ENCODE measurements at places on chromosomes 16 and 17. TPM values are rescaled to one million over a fixed set of nuclear protein-coding genes. Genes with fewer than 3 reads are reported as not detected.

The CAMTA2 gene
- 53.8 TPM for total RNA-seq

DNA sequence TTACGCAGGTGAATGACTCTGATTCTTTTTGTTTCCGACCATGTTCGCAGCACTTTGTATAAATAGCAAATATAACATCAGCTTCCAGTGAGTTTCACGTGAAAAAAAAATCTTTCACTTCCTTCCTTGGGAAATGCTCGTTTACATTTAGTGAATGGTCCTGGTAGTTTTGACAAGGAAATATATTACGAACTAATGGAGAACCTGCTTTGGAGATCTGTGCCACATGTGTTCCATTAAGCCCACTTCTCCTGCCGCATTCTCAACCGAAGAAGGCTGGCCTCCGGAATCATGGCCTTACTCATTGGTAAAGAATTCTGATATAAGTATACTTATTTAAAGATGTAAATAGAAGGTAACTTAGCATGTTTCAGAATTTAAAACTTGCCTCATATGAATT is 3.6 kb downstream of the CRAMP1 start:
- no peak for DNase-seq

GRCh38 chr17:49467175-49467574 is 27.9 kb upstream of the NGFR start:
- DNase-seq: no peak

DNA sequence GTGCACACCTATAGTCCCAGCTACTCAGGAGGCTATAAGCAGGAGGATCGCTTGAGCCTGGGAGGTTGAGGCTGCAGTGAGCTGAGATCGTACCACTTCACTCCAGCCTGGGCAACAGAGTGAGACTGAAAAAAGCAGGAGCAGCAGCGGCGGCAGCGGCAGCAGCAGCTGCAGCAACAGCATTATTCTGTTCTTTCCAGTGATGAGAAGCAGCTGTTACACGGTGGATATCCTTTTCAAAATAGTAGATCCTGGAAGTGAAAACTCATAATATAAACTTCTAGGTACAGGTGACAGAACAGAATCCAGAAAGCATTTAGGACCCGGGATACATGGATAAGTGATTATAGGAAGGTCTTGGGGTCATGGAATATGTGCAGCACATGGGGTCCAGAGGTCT is 17.8 kb upstream of the HNF1B start:
- no peak for DNase-seq

DNA sequence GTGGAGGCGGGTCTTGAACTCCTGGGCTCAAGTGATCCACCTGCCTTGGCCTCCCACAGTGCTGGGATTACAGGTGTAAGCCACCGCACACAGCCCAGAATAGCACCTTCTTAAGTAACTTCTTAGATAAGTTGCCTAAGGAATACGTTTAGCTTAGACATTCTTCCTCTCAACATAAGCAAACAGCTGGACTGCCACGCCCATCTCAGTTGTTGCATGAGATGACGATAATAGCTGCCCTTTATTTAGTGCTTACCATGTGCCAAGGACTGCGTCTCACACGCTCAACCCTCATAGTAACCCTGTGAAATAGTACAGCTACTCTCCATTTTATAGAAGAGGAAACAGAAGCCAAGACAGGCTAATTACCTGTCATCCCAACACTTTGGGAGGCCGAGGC is 11.8 kb downstream of the HASPIN start:
- DNase-seq: no peak

DNA sequence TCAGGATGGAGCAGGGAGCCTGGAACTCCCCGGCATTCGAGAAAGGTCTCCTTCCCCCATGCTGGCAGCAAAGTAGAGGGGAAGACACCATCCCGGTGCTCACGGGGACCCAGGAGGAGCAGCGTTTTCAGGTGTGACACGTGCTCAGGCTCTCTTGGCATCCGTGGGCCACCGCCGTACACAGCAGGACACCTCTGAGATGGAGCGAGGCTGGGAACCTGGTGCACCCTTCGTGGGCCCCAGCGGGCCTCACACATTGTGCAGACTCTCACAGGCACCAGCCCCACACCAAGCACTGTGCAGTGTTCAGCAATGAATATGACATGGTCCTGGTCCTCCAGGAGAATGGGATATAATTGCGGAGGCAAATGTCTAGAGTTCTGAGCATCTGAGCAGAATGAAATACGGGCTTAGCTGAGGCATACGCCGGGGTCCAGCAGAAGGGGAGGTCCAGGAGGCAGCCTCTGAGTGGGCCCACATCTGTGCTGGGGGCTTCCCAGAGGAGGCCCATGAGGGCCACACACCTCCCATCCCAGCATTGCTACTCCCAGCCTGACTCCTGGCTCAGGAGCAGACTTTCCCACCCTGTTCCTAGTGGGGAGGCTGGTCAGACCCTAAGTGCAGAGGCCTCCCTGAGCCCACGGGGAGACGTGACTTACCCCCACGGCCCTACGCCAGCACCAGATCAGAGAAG is 72.6 kb downstream of the ABR start:
- DNase-seq: no peak

GRCh38 chr17:79789943-79790804 is 6.7 kb downstream of the CBX8 start:
- DNase-seq: no peak

The DDX52 gene
- total RNA-seq: 19.4 TPM

DNA sequence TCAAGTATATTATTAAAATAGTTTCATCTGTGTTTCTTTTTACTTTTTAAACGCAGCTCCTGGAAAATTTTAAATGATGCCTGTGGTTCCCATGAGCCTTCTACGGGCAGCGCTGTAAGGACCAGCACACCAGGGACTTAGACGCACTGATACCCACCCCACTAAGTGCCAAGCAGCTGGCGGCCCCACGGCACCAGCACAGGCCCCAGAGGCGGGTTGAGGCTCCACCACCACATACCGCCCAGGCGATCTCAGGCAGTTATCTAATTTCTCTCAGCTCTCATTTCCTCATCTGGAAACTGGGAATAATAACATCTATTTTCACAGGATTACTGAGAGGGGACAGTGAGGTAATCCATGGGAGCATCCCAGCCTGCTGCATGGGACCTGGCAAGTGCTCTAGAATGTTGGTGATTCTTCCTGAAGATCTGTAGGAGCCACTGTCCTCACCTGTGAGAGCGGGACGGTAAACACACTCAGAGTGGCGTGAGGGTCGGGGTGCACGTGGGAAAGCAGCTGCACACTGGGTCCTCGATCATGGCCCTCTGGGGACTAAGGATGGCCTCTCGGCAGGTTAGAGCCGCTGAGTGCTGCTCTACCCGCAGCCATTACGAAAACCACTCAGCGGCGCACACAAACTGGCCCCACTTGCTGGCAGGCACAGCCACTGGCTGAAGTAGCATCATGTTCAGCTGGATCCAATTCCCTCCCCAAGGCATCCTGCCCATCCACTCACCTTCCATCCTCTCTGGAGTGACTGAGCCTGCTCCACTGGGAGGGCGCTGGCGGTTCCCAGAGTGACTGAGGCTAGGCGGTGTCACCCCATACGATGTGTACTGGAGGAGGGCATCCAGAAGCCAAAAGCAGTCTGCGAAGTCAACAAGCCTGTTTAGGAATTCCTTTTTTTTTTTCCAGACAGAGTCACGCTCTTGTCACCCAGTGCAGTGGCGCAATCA is 17.6 kb upstream of the SLC38A8 start:
- DNase-seq: peak; percentile 81

DNA sequence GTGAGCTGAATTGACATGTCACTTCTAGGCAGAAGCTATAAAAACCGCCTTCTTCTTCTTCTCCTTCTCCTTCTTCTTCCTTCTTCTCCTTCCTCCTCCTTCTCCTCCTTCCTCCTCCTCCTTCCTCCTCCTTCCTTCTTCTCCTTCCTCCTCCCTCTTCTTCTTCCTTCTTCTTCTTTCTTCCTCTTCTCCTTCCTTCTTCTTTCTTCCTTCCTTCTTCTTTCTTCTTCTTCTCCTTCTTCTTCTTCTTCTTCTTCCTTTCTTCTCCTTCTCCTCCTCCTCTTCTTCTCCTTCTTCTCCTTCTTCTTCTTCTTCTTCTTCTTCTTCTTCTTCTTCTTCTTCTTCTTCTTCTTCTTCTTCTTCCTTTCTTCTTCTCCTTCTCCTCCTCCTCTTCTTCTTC is 4.8 kb upstream of the FBXL19 start:
- DNase-seq: no peak

GRCh38 chr16:57694725-57695679 is at the start of gene DRC7:
Gene DRC7, plus strand, starts transcription at chr16:57694806. Its CDS starts 3,144 bp downstream, at chr16:57697950.
- no peak for DNase-seq

The CA7 gene
- total RNA-seq: not detected

The BICDL2 gene
- total RNA-seq: not detected

GRCh38 chr17:7929158-7930023 is at the start of gene KCNAB3:
Gene KCNAB3, minus strand, starts transcription at chr17:7929856. Its CDS starts 421 bp downstream, at chr17:7929435.
- DNase-seq: peak; percentile 87

DNA sequence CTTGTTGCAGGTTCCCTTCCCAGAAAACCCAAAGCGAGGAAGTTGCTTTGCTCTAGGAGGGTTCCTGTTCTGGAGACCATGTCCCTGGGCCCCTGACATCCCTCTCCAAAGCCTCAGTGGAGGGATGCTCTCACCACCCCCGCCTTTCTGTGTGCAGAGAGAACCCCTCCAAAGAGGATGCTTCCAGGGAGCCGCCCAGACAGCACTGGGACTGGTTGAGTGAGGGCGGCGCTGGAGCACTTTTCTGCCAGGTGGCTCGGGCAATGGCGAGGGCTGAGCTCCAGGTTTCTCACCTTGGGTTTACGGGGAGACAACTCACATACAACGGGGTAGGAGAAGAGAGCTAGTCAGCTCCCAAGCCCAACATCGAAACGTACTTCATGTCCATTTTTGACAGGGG is 7.3 kb downstream of the EMC6 start:
- DNase-seq: no peak

DNA sequence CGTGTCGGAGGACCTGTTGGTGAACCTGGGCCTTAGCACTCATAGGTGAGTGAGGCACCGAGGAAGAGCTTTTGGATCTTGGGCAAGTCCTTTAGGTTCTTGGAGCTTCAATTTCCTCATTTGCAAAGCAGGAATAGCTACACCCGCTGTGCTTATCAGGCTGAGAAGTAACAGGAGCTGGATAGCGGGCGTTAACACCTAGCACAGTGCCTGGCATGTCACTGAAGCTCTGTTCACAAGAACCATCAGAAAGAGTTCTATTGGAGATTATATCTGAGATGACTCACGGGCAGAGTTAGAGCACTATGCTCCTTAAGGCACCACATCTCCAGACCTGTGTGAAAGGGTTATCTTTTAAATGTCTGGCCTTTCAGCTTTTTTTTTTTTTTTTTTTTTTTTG is 12.8 kb downstream of the MEOX1 start:
- no peak for DNase-seq

- DNase-seq: peak; percentile 20
Measured at GRCh38 chr16:31200821-31201568, 1.6 kb downstream of the PYCARD start.

DNA sequence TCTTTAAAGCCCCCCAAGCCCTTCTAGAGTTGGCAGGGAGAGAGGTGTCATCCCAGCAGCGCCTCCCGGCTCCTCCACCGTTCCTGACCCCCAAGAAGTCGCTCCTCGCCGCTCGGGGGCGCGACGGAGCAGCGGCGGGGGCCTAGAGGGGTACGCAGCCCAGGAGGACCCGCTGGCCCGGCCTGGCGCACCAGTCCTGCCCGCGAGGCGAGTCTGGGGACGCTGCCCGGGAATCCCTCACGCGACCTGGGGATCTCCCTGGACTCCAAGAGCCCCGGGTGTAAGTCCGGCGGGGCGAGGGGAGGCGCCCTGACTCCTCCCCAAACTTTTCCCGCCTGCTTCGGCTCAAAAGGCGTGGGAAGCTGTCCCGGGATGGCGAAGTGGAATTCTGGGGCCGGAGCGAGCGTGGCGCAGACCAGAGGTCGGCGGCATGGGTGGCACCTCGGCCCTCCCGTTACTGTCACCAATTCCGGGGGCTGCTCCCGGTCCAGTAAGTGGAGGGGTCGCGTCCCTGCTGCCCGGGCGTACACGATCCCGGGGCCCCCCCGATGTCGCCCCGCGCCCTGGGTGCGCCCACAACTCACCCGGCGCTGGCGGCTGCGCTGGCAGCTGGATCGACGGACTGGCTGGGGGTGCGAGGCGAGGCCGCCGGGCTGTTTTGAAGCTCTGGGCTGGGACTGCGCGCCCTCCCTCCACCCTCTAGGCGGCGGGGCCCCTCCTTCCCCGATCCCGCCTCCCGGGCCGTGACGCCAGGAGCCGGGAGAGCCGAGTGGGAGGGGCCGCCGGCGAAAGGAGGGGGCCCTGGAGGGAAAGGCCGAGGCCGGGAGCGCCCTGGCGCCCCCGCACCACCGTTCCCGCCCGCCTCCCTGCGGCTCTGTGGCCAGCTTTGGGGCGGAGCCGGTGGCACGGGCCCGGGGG is at the start of gene EMP2:
EMP2 (minus strand) TSS at position 634 of the 918 bp plus-strand sequence. CDS start 32,981 bp downstream, outside the sequence.
- peak; percentile 92 for DNase-seq

The CD300LF gene
- total RNA-seq: 2.8 TPM

- DNase-seq: no peak
Measured at GRCh38 chr16:72536723-72537435, 364.9 kb upstream of the PMFBP1 start.

DNA sequence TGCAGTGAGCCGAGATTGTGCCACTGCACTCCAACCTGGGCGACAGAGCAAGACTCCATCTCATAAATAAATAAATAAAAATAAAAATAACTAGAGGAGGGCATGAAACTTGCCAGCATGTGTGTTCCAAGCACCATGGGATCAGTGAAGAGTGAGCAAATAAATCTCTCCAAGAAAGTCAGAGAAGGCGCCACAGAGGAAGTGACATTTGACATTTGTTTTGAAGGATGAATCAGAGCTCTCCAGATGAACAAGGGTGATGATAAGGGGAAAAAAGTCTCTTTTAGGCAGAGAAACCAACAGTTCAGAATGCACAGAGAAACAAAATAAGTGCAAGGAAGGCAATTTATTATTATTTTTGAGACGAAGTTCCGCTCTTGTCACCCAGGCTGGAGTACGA is 50.3 kb downstream of the IST1 start:
- DNase-seq: no peak

- peak; percentile 76 for DNase-seq
Measured at GRCh38 chr17:1324201-1324771, 44.8 kb downstream of the TRARG1 start.

DNA sequence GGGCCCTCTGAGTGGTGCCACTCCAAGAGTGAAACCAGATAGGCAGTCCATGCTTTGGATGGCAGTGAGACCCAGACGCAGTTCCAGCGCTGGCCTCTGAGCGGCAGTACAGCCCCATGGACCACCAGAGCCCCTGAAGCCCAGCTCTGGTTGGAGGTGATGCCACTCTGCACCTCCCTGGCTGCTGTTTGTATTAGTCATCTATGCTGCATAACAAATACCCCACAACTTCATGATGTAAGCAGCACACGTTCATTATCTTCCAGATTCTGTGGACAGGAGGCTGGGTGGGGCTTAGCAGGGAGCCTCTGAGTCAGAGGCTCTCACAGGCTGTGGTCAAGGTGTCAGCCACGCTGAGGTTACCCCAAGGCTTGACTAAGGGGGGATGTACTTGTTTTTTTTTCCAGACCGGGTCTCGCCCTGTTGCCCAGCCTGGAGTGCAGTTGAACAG is 5.1 kb upstream of the NME4 start:
- DNase-seq: no peak

GRCh38 chr17:3911271-3912053 is 4.8 kb downstream of the P2RX1 start:
- no peak for DNase-seq

DNA sequence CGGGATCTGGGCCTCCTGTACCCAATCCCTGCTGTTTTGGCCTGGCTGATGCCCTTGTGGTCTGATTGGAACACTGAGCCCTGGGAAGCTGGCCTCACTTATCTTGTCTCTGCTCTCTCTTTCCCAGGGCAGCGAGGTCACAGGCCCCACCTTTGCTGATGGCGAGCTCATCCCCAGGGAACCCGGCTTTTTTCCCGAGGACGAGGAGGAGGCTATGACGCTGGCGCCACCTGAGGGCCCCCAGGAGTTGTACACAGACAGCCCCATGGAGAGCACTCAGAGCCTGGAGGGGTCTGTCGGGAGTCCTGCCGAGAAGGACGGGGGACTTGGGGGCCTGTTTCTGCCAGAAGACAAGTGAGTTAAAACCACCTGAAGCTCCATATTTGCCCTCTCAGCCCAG is 126.0 kb downstream of the RAB11FIP4 start:
- no peak for DNase-seq
